ENCODE measurements at places on chromosomes 3 and 15. TPM values are rescaled to one million over a fixed set of nuclear protein-coding genes. Genes with fewer than 3 reads are reported as not detected.

Gene ZNF501
- polyA plus RNA-seq, result 12.3 TPM

Gene HRG
- polyA plus RNA-seq, result 1.6 TPM

Gene CLDN16
- 56.2 TPM for polyA plus RNA-seq

Gene GABRB3
- polyA plus RNA-seq, result 6.9 TPM

Gene SCG3
- polyA plus RNA-seq, result 0.39 TPM
